MM.1S (cell line): ENCODE measurements at places on chromosomes 6 and 20.
A peak's percentile ranks its signal among the peaks of the same experiment; 100 is the strongest.

GRCh38 chr6:49892280-49892679, 25.9 kb upstream of the CRISP1 start:
- no peak for DNase-seq

GRCh38 chr6:64090352-64090751, 454.8 kb downstream of the PHF3 start:
- DNase-seq, result no peak

- DNase-seq, result no peak
These were observed 4.3 kb downstream of the MTCL3 start for GRCh38 chr6:127514773-127515227.

GRCh38 chr20:61748376-61748775, 317.3 kb downstream of the TAF4 start:
- DNase-seq, result no peak

GRCh38 chr6:138450445-138450844, 46.4 kb downstream of the HEBP2 start:
- no peak for DNase-seq

DNA sequence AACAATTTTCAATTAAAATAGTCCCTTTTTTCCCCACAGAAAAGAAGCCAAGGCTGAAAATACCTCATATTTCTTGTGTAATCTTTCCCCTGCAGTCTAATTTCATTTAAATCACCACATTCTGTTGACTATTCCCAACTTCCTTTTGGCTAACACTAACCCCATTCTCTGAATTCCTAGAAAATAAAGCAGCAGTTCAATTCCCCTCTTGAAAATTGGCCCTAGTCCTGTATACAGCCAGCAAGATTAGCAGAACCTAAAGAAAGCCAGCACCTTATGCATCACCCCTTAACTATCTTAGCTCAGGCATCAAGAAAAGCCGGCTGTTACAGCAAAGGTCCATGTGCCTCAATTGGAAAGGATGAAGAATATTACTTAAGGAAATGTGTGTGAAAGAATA, 69.7 kb downstream of the MDN1 start:
- no peak for DNase-seq

DNA sequence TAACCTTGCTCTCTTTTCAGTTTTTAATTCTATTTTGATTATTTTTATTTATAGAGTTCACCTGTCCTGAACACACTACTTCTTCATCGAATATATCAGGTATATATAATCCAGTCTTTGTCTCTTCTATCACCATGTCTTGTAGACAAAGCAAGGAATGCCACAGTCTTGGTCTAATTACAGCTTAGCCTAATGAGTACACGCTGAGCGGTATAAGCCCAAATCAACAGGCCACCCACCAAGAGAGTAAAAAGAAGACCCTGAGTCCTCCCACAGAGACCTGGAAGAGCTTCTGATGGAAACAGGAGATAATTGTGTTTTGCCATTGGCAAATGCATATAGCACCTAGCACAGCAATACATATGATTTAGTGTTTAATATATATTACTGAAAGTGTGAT, 68.7 kb upstream of the TCF21 start:
- no peak for DNase-seq

GRCh38 chr20:8425016-8425415, 292.9 kb downstream of the PLCB1 start:
- no peak for DNase-seq

GRCh38 chr6:157980288-157981131, 1.2 kb upstream of the SYNJ2 start:
- DNase-seq, result no peak

DNA sequence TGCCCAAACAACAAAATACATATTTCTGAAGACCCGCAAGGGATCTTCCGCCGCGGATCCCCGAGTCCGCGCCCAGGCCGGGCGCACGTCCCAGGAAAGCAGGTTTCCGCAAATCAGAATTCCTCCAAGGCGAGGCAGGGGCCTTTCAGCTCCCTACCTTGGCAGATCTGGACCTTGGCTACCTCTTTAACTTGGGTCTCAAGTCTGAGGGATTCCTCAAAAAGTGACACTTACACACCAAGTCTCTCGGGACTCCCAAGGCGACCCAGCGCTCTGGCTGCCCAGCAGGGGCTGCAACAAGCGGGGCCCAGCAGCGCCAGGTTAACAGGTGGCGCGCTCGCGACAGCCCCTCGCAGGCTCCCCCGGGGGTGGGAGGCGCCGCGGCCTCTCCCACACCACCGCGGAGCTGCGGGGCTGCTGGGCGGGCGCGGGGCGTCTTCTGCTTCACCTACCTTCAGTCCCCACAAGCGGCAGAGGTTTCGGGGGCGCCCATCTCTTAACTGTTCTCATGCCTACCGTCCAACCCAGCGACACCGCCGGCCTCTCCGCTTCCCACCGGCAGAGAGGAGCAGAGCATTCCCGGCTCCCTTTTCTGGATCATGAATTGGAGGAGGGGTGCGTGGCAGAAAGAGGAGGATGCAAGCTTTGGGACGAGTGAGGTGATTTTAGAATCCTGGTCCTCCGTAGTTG, 414 bp downstream of the SIM1 start:
- DNase-seq, result no peak

DNA sequence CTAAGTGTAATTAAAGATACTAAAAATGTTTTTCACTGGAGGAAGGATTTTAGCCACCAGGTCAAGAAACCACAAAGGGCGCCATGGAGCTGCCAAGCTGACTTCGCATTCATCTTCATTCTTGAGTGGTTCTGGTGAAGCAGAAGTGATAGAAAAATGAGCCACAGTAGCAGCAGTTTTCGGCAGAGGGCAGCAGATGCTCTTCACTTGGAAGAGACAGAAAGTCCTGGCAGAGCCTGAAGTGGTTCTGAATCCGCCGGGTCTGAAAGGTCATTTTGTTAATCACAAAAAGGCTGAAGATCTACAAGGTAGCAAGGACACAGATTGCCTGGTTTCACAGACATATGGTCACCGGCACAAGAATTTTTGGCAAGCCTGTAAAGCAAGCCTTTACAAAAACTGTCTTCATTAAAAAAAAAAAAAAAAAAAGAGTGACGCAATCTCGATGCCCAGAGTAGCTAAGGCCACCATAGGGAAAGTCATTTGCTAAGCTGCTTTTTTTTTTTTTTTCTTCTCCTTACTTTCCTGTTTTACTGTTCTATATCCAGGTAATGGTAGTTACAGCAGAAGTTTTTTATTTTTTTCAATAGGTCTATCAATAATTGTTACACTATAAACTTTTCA, 345.1 kb upstream of the AGPAT4 start:
- peak; percentile 48 for DNase-seq

GRCh38 chr20:37454636-37455385, 66.2 kb upstream of the NNAT start:
- DNase-seq, result no peak

GRCh38 chr6:153947808-153948447, 91.1 kb upstream of the OPRM1 start:
- no peak for DNase-seq

- DNase-seq, result no peak
These were observed 29.2 kb upstream of the ZNFX1 start for GRCh38 chr20:49306903-49307620.

DNA sequence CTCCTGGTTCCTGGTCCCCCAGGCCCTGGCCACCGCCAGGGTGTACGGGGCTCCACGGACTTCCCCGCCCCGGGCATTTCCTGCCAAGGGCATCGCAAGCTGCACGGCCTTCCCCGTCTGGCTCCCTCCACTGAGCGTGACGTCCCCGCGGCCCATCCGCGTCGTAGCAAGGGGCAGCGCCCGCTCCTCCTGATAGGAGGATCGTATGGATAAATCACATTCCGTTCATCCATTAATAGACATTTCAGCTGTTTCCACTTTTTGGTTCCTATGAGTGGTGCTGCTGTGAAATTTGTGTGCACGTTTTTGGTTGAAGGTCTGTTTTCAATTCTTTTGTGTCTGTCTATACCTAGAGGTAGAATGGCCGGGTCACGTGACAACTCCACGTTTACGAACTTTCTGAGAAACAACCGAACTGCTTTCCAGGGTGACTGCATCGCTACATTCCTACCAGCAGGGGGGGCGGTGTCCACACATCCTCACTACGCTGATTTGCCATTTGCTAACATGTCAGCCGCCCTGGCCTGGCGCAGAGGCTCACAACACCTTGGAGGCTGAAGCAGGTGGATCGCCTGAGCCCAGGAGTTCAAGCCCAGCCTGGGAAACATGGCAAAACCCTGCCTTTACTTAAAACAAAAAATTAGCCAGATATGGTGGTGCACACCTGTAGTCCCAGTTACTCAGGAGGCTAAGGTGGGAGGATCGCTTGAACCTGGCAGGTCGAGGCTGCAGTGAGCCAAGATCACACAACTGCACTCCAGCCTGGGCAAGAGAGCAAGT, 37.7 kb downstream of the KCNQ2 start:
- peak; percentile 56 for DNase-seq

DNA sequence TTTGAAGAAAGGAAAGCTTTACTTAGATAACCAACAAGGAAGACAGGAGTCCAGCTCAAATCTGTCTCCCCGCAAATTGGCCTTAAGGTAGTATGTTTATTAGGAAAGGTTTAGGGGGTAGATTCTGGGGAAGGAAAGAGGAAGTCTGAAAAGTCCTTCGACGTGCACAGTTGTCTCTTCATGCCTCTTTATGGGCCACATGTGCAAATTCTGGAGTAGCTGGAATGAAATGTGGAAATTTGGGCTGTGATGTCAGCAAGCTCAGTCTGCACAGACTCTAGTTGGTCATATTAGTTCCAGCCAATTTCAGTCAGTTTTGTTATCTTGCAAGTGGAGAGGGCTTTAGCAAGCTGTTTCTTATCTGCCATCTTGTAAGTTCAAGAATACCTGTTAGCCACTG, 50.1 kb downstream of the NUP153 start:
- DNase-seq, result no peak

GRCh38 chr6:91575032-91575431, 988.2 kb upstream of the MAP3K7 start:
- no peak for DNase-seq

DNA sequence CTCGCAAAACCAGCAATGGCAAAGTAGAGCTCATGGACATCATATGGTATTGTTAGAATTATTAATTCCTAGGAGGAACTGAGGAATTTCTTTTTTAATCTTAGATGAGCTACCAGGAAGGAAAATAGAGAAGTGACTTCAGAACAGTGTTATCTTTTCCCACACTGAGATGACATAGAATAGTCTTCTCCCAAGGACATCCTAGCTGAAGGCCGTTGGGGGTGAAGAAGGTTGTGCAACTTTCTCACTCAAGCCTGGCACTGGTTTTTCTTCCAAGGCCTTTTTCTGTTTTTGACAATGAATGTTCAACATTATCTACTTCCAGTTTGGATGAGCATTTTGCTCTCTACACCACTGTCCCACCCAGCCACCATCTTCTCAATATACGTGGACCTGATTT, 35.8 kb upstream of the MAS1 start:
- DNase-seq, result no peak

DNA sequence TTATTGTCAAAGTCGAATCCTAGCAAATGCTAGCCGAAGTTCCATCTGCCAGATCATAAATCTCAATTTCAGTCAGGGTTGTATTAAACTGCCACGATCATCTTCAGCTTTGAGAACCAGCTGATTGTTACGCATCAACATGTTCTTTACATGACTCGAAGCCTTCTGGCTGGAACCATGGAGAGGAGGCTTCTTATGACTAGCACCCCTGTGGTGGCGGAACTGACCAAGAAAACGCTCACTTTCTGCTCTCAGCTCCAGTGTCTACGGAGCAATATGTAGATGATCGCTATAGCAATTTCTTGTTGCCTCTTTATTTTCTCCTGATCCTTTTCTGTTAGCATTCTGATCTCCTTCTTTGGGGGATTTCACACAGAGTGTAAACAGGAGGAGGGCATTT, 479.4 kb upstream of the SLC35B3 start:
- no peak for DNase-seq

- DNase-seq, result no peak
These were observed at the start of gene SIRPG for GRCh38 chr20:1657556-1658334. Gene SIRPG, minus strand, starts transcription at chr20:1657779. Its CDS starts 65 bp downstream, at chr20:1657714.
